ENCODE measurements at places on chromosomes 4 and X. TPM values are rescaled to one million over a fixed set of nuclear protein-coding genes. Genes with fewer than 3 reads are reported as not detected.
A peak's percentile ranks its signal among the peaks of the same experiment; 100 is the strongest.

- no peaks in the 10 kb centered on the region for H3K36me3 ChIP-seq
- H3K4me1 ChIP-seq: peaks cover 20% of the 10 kb centered on the region
- no peak overlapping the region for H3K27ac ChIP-seq
- no peak for DNase-seq
- H3K27me3 ChIP-seq: no peaks in the 10 kb centered on the region
These were observed 60.4 kb downstream of the EFNB1 start for GRCh38 chrX:68889249-68889648.

- no peaks in the 10 kb centered on the region for H3K36me3 ChIP-seq
- H3K27ac ChIP-seq: peak overlapping the region; percentile 95
- H3K4me3 ChIP-seq: peak overlapping the region; percentile 79
- H3K27me3 ChIP-seq: no peaks in the 10 kb centered on the region
- peaks cover 80% of the 10 kb centered on the region for H3K4me1 ChIP-seq
These were observed 7.9 kb downstream of the PDLIM5 start for GRCh38 chr4:94459462-94460161.

- DNase-seq: no peak
- H3K27ac ChIP-seq: no peak overlapping the region
- no peaks in the 10 kb centered on the region for H3K27me3 ChIP-seq
- no peak overlapping the region for H3K4me3 ChIP-seq
- H3K4me1 ChIP-seq: no peaks in the 10 kb centered on the region
These were observed 157.0 kb downstream of the FRAS1 start for GRCh38 chr4:78214078-78214477.

The KLB gene
- not detected for total RNA-seq

DNA sequence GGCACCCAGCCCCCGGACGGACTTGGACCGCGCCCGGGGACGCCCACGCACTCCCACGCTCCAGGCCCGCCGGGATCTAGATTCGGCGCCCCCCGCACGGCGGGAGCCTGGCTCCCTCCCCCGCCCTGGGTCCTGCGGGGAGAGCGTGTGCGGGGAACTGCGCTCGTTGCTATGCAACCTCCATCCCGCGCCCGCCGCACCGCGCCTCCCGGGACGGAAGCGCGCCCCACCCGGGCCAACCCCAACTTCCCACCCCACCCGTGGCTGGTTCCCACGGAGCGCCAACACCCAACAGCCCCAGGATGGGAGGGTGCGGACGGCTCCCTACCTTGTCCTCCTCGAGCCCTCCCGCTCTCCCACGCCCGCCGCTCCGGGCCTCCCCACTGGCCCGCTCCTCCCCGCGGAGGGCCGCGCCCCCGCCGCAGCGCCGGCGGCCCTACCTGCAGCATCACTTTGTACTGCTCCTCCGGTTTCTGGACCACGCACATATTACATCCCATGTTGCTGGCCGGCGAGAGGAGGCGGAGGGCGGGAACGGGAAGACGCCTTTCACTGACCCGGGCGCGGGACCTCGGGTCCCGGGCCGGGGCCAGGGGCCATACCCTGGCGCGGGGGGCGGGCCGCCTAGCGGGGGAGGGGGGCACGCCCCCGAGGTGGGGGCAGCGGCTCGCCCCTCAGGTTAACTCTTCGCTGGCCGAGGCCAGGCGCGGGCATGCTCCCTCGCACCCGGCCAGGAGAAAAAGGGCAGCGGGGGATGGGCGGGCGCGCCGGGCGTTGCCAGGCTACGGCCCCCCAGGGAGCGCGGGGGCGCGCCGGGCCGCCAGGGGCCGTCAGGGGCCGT lies at the start of gene PDZD4:
Gene PDZD4, minus strand, starts transcription at position 746 of the 841 bp plus-strand sequence. Its CDS starts 246 bp downstream, at position 500.
- H3K27me3 ChIP-seq: no peaks in the 10 kb centered on the region
- H3K4me1 ChIP-seq: peaks cover 11% of the 10 kb centered on the region
- peaks cover 5% of the 10 kb centered on the region for H3K36me3 ChIP-seq

DNA sequence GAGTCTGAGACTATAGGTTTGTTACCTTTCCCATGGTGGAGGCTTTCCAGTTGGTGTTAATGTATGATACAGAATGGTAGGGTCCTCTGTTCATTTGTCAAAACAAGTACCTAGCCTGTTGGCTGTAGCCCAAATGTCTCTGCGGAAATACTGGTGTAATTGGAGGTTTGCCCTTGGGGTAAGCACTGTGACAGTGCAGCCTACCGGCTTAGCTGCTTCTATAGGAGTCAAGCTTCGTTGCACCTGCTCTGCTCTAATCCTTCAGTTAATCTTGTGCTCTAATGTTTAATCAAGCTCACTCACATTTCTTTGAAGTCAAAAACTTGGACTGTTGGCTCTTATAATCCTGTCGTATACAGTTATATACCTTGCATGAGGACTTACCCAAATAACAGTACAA lies 203.4 kb downstream of the CCNG2 start:
- DNase-seq: no peak
- no peak overlapping the region for H3K4me3 ChIP-seq
- H3K4me1 ChIP-seq: no peaks in the 10 kb centered on the region
- no peak overlapping the region for H3K27ac ChIP-seq
- no peaks in the 10 kb centered on the region for H3K36me3 ChIP-seq

- peak overlapping the region; percentile 95 for H3K4me3 ChIP-seq
- H3K27me3 ChIP-seq: peaks cover 20% of the 10 kb centered on the region
These were observed 767 bp downstream of the PAQR3 start for GRCh38 chr4:78938474-78938867.

DNA sequence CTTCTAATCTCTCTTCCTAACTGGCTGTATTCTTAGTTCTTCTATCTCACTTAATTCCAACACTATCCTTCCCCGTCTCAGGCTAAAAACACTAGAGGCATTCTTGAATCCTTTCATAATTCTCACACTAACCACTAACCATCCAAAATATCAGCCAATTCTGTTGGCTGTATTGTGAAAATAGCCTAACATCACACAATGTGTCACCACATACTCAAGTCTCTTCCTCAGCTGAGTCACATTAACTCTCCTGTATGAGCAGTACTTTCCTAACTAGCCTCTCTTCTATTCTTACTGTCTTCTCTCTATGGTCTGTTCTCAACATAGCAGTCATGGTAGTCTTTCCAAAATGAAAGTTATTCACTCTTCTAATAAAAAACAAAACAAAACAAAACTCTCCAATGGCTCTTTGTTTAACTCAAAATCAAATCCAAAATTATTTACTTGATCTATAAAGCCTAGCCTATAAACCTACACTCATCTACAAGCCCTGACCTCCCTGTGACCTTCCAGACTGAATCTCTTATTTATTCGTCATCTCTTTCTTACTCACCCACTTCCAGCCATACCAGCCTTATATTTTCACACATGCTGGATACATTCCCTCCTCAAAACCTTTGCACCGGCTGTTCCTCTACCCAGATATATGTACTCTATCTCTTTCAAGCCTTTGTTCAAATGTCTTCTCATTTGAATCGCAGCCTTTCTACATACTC lies 445.9 kb downstream of the TLL1 start:
- H3K36me3 ChIP-seq: no peaks in the 10 kb centered on the region
- H3K27me3 ChIP-seq: no peaks in the 10 kb centered on the region
- H3K27ac ChIP-seq: no peak overlapping the region
- no peak overlapping the region for H3K4me3 ChIP-seq

The CA5B gene
- total RNA-seq: 5.7 TPM

The MFAP3L gene
- total RNA-seq: 1.7 TPM

DNA sequence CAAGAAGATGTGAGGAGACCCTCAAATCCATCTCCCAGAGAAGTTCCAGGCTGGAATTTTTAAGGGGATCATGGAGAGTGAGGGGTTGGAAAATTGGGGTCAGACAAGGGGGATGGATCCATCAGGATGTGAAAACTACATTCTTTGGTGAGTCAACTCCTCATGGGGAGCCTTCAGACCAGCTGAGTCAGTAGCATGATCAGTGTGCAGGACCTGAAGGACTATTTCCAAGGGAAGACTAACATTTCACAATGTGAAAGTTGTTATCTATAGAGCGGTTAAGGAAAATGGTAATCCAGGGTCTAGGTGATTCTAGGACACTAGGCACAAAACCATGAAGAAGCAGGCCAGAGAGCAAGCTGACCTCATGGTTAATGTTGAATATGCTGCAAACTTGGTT lies 38.6 kb upstream of the CEP135 start:
- no peak overlapping the region for H3K4me3 ChIP-seq
- no peaks in the 10 kb centered on the region for H3K4me1 ChIP-seq
- no peaks in the 10 kb centered on the region for H3K27me3 ChIP-seq
- no peaks in the 10 kb centered on the region for H3K36me3 ChIP-seq
- DNase-seq: no peak
- H3K27ac ChIP-seq: no peak overlapping the region

DNA sequence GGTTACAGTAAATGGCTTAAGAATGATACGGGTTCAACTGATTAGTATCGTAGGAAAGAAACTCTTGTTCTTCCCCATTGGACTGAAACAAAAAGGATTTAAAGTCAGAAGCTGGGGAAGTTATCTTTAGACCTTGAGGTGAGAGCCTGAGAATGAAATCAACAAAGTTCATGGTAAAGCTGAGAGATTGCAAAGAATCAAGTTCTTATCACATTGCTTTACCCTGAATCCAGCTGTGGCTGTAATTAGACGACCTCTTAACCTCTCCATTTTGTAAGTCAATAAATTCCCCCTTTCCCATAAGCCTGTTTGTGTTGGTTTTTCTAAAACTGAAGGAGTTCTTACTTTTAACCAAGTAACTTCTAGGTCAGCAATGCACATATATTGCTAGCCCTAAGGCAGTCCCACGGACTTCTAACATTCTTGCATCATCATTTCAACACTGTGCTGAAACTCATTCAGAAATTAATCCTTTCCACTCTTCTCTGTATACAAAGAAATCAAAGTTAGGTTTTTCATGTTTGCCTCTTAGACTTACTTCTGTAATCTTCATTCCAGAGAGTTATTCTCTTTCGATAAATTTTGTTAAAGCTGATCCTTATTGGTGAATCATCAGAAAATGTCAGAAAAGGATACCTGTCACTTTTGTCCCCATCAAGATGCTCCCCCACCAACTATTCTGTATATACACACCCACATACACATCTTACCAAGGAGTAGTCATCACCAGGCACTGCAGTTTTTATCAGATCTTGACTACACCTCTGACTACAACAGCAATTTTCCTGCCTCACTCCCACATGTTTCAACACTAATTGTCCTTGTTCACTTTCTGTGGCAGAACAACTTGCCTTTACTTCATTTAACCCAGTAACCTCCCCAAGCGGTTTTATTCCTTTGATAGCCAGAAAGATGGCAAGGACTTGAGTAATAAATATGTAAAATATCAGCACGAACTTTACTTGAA lies 77.9 kb upstream of the STK26 start:
- H3K4me1 ChIP-seq: peaks cover 13% of the 10 kb centered on the region
- no peaks in the 10 kb centered on the region for H3K36me3 ChIP-seq
- no peaks in the 10 kb centered on the region for H3K27me3 ChIP-seq
- no peak overlapping the region for H3K27ac ChIP-seq
- H3K4me3 ChIP-seq: no peak overlapping the region
- no peak for DNase-seq

DNA sequence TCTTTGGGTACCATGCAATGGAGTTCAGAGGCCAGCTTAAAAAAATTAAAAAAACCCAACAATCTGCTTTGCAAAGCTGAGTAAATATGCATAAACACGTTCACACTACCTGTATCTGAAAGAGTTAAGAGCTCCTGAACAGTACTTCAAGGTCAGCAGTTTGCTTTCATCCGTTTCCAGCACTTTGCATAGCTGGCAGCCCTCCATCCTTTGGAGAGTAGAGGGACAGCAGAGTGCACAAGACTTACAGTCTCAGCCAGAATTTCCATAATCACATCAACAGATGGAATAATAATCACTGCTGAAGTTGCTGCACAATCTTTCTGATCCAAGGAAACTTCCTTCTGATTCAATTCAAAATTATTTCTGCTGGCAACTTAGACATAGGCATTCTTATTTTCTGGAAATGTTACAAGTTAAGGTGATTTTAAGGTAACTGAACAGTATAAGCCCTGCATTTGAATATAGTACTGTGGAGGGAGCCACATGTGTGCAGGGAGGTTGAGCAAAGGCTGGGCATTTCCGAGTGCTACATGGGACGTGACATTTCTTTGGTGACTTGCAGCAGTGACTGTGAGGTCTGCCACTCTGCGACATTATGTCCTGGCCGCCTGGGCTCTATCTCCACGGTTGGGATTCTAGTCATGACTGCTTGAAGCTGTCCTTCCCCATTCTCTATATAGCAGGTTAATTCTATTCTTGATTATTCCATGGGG lies 73.5 kb upstream of the EMCN start:
- no peak overlapping the region for H3K4me3 ChIP-seq
- no peaks in the 10 kb centered on the region for H3K36me3 ChIP-seq
- no peaks in the 10 kb centered on the region for H3K4me1 ChIP-seq
- no peak overlapping the region for H3K27ac ChIP-seq
- no peak for DNase-seq

The DCAF4L1 gene
- 0.26 TPM for total RNA-seq

- no peak overlapping the region for H3K27ac ChIP-seq
- no peak for DNase-seq
- no peaks in the 10 kb centered on the region for H3K27me3 ChIP-seq
- H3K4me1 ChIP-seq: peaks cover 10% of the 10 kb centered on the region
- H3K4me3 ChIP-seq: no peak overlapping the region
These were observed 427.5 kb downstream of the RPA4 start for GRCh38 chrX:97311066-97311778.

- H3K36me3 ChIP-seq: no peaks in the 10 kb centered on the region
- peak overlapping the region; percentile 97 for H3K4me3 ChIP-seq
- peaks cover 42% of the 10 kb centered on the region for H3K4me1 ChIP-seq
- peak overlapping the region; percentile 96 for H3K27ac ChIP-seq
- H3K27me3 ChIP-seq: no peaks in the 10 kb centered on the region
These were observed 881 bp downstream of the LRCH2 start for GRCh38 chrX:115232933-115233496.

DNA sequence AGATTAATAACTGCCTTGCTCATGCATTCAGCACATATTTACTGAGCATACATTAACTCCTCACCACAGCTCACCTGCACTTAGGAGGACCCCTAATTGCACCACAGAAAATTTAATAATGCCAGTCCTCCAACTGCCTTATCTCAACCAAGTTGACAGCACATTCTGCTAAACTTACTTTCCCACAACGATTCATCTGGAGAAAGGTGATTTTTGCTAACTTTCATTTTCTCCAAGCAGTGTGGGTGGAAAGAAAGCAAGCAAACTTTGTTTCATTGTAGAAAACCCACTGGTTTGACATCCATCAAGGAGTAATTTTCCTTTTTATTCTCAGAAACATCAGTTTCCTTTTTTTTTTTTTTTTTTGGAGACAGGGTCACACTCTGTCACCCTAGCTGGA lies 49.1 kb downstream of the RASGEF1B start:
- no peak overlapping the region for H3K27ac ChIP-seq
- H3K4me1 ChIP-seq: peaks cover 51% of the 10 kb centered on the region

DNA sequence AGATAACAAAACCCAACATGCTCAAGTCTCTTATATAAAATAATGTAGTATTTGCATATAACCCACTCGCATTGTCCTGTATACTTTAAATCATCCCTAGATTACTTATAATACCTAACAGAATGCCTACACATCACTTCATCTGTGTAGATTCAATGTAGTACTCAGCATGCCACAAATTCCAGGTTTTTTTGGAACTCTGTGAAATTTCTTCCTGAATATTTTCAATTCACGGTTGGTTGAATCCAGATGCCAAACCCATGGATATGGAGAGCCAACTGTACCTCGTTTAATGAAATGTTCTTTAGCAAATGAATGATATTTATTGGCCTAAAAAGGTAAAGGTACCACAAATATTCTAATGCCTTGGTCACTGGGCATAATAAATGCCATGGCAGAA lies 24.8 kb downstream of the CCNI start:
- no peak overlapping the region for H3K27ac ChIP-seq
- no peaks in the 10 kb centered on the region for H3K27me3 ChIP-seq
- H3K4me3 ChIP-seq: no peak overlapping the region
- DNase-seq: no peak
